ENCODE measurements at places on chromosomes 3 and 15.

DNA sequence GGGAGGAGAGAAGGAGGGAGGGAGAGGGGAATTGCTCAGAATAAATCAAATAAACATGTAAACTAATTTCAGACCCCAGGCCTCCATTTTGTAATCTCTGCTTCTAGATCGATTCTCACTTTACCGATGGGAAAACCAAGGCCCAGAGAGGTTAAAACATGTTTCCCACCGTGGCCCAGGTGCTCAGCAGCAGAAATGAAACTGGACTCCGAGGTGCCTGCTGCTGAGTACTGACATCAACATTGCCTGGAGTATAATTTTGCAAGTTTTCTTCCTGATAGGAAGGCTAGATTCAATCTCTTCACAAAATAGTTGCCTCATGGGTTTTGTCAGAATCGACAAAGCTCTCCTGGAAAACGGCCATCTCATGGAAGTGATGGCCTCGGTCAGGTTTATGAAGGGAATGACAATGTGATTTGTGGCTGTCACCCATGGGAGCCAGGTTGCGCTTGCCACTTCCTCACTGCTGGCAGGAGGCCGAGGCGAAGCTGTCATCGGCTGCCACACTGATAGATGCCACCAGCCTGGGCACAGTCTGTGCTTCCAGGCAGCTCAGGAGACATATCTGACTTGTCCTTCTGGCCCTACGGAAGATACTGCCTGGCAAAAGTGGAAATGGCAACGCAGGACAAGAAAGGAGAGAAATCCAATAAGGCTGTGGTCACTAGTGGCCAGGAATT is 133.1 kb upstream of the LRRN1 start:
- DNase-seq, result no peak

DNA sequence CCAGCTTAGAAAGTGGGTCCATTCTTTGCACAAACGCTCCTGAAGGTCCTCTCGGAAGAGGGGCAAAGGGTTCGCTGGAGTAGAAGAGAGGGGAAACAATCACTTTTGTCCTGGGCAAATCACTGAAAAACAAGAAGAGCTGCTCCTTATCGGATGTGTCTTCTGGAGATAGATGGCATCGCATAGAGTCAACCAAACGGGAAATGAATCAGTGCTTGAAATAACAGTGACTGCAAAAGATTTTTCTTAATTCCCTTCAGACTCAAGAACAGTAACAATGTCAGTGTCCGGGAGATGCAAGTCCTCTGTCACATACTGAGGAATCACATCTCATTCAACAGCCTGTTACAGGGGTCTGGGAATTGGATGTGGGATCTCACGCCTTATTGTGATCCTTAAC is 78.8 kb upstream of the PCSK6 start:
- no peak for DNase-seq

DNA sequence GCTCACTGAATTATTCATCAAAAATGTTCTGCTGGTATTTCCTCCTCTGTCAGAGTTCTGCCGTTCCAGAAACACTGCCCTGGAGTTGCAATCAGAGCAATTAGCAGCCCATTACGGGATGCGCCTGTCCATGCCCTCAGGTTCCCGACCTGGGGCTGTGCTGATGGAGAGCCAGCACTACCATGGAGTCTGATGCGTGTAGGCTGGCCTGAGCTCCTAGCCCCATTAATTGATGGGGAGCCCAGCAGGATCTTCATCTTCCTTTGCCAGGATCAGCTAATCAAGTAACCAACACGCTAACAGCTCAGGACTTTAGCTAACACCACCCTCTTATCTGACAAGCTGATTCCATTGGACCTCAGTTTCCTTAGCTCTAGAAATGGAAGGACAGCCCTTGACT is 164.2 kb downstream of the ABHD5 start:
- DNase-seq, result no peak

- DNase-seq, result no peak
Measured at GRCh38 chr3:129323651-129324294, 45.1 kb downstream of the HMCES start.

GRCh38 chr3:177579419-177579818 is 382.1 kb upstream of the TBL1XR1 start:
- no peak for DNase-seq

DNA sequence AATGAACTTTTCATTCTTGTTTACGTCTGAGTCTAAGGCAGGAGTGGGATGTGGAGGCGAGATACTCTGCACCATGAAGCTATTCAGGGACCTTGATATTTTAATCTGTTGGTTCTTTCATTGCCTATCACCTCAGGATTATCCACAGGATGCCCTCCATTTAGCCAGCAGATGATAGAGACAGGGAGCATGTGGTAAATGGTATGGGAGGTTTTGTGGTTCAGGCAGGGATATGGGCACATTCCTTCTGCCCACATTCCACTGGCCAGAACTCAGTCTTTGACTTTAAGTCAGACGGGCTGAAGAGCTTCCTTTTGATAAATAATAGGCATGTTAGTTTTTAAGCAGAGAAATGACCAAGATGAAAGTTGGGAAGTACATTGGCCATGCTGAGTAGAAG is 548.0 kb upstream of the CCDC54 start:
- DNase-seq, result no peak

DNA sequence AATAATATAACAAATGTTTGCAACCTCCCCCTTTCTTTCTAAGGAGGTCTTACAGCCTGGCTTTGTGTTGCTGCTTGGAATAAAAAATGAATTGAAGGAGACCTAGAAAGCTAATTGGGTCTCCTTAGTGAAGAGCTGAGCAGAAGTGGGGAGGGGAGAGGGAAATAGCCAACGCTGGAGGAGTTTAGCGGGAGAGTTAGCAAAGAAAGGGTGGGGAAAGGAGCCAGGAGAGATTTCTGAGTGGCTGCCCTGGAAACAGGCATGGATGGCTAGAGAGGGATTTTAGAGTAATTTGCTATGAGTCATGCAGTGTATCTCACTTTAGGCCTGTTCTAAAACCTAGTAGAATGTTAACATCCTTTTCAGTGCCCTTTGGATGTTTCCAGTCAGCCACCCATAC is 45.2 kb upstream of the PFN2 start:
- no peak for DNase-seq

DNA sequence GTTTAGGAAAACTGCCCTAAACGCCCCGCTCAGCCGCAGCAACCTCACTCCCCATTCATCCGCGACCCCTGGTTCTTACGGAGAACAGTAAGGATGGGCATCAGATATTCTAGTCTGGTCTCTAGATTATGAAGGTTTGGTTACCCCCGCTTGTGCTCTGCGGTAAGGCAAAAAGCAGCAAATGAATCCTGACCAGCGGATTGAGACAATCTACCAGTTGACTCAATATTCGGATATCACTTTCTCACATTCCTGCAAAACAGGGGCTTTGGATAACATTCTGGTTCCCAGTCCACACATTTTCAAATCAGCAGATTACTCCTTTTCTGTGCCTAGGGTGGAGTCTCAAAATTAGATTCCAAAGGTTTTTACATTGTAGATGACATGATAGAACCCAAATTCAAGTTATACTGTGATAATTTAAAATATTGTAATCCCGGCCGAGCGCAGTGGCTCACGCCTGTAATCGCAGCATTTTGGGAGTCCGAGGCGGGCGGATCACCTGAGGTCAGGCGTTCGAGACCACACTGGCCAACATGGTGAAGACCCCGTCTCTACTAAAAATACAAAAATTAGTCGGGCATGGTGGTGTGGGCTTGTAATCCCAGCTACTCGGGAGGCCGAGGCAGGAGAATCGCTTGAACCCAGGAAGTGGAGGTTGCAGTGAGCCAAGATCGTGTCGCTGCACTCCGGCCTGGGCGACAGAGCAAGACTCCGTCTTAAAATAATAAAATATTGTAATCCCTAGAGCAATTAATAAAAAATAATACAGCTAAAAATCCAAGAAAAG is 1.1 kb upstream of the CYFIP1 start:
- no peak for DNase-seq

DNA sequence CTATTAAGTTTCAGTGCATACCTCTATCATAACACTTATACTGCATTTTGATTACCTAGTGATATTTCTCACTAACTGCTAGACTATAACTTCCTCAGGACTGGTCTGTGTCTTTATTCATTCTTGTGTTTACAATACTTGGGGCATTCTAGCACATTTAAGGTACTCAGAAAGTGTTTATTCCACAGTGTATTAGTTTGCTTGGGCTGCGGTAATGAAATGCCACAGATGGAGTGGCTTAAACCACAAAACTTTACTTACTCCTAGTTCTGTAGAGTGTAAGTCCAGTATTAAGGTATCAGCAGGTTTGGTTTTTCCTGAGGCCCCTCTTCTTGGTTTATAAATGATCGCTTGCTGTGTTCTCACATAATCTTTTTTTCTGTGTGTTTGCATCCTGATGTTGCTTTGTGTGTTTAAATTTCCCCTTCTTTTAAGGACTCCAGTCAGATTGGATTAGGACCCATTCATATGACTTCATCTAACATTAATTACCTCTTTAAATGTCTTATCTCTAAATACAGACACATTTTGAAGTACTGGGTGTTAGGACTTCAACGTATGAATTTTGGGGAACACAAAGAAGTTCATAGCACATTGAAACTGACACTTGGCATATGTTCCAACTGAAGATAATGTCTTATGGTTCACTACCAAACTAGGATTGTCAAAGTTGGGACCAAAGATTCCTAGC is 23.9 kb downstream of the RNF111 start:
- no peak for DNase-seq

- no peak for DNase-seq
Measured at GRCh38 chr15:71496336-71496955, 313.9 kb upstream of the NR2E3 start.

- DNase-seq, result no peak
Measured at GRCh38 chr3:122681284-122681973, 790 bp downstream of the PARP14 start.

GRCh38 chr3:106758459-106758858 is 618.8 kb upstream of the CCDC54 start:
- DNase-seq, result no peak

GRCh38 chr15:40244961-40245523 is 6.2 kb downstream of the PAK6 start:
- no peak for DNase-seq

DNA sequence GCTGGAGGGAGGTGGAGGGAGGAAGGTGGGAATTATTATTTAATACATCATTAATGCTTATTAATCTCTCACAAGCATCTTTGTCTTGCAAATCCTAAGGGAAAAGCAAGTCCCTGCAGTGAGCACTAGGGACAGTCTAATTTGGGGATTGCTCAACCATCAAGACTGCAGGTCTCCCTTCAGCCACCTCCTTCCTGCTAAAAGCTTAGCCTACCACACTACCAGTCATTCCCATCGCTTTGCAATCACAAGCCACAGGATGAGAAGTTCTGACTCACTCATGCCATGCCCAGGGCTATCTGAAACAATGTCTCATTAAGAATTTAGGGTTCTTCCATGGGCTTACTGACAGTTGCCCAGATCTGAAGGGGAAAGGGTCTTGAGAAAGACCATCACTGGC is 51.0 kb upstream of the EIF1B start:
- DNase-seq, result no peak

DNA sequence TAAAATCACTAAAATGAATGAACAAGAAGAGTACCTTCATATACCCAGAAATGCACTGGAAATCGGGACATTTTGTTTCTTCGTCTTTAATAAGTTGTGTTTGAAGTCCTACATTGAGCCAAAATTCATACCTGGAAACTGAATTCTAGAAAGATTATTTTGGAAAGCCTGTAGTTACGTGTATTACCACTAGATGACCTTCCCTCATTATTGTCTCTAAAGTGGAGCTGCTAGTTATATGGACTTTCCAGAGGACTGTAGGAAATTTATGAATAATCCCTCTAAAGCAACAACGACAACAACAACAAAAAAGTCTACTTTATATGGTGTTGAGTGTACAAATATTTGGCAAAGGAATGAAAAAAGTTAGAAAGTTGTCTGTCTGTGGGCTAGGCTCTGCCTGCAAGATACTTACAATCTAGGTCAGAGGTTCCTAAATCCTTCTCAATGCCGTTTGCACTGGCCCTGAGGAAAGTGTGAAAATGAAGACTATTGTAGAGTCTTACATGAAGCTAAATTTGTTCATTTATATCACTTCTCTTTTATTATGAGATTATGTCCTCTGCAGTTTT is 234.8 kb upstream of the NR2E3 start:
- DNase-seq, result no peak

GRCh38 chr3:39232859-39233258 is 40.5 kb upstream of the XIRP1 start:
- no peak for DNase-seq

DNA sequence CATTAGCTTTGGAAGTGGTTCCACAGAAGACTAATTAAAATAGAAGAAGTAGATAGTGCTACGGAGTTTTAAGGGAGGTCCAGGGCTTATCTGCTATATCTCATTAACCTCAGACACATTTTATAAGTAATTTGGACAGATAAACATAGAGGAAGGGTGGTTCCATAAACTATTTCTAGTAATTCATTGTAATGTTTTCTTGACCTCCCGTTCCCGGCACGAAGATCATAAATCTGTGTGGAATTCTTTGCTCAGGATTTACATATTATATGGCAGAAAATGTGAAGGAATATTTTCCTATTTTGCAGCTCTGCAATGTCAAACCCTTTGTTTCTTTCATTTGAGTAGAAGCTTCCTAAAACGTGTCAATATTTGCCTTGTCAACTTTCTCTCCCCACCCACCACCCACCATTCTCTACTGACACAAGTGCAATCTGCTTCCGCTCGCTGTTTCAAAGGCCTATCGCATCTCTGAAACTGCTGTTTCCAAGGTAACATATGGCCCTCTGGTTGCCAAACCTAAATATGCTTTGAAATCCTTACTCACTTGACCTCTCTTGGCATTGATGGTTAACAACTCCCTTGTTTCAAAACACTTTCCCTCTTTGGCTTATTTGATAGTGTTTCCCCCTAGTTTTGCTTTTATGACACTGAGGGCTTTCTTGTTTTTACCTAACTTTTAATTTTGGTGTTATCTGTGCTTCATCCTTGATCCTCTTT is 21.4 kb upstream of the PLSCR5 start:
- no peak for DNase-seq

- no peak for DNase-seq
Measured at GRCh38 chr3:109927726-109928125, 590.4 kb upstream of the DPPA4 start.

DNA sequence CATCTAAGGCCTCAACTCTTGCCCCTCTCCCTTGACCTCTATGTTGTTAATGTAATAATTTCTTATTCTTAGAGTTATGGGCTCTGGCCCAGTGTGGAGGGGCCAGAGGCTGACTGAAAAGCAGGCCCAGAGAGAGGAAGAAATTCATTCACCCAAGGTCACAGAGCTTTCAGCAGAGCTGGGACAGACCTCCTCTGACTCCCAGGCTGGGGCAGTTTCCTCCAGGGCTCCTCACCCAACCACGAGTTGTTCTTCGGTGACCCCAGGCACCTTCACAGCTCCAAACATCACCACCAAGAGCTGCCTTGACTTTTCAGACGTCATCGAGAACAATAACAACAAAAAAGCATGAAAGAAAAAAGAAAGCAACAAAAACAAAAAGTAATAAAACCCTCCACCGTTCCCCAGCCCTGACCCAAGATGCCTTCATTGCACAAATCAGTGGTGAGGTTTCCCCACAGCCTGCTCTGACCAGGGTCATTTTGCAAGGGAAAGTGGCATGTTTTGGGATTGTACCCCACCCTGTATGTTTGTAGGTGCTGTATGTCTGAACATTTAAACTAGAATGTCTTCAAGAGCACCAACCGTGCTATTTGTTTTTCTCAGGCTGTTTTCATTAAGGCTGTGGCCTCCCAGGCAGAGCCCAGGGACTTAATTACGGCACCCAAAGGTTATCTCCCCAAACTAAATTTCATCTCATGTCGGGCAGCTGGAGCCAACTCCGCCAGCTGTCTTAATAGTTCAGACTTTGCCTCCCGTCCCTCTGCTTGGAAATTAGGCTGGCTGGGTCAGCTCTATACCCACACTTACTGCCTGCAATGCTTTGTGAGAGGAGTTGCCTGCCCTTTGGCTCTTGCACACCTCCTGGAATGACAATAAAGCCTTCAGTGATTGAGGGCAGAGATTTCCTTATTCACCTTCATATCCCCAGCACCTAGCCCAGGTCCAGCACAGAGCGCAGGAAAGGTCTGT is 173.8 kb downstream of the RPLP1 start:
- DNase-seq, result no peak

Data from activated naive CD4-positive, alpha-beta T cell (primary cell).